Cardiac fibroblast (primary cell): ENCODE measurements at places on chromosomes 12 and 14.
A peak's percentile ranks its signal among the peaks of the same experiment; 100 is the strongest.

DNA sequence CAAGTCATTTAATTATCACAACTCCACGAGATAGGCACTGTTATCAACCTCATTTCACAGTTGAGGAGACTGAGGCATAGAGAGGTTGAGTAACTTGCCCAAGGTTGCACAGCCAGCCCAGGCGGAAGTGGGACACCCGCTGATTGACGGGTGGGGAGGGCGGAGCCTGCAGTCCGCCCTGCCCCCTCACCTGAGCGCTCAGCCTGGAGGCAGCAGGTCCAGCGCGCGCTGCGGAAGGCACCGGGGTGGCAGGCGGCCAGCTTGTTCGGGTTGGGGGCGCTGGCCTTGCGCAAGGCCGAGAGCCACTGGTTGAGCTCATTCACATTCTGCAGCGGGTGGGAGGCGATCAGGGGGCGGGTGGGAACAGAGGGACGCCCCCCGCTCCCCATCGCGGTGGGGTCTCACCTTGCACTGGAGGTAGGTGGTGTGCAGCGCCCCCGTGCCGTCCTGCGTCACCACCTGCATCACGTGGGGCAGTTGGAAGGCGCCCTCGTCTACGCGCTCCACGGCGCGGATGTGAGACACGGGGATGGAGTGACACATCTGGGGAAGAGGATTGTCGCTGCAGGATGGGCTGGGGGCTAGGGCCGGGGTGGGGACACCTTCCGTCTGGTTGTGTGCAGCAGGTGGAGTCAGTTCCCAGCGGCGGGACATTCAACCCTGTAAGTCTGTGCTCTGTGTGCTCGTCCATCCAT lies 31.7 kb downstream of the RASAL1 start:
- no peak for DNase-seq

DNA sequence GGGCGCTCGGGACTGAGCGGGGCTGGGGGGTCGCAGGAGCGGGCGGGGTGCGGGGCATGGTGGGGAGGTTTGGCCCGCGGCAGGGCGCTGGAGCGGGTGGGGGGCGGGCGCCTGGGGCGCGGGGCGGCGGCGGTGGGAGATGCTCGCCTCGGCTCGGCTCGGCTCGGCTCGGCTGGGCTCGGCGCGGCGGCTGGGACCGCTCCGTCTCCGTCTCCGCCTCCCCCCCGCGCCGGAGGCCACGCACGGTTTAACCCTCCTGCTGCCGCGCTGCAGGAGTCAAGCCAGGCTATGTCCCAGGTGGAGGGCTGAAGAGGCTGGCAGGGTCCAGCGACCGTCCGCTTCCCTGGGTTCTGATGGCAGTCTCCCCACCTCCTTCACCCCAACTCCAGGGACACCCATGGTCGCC lies at the start of gene PIANP:
Gene PIANP, minus strand, starts transcription at position 170 of the 406 bp plus-strand sequence. CDS start 2,754 bp downstream, outside the sequence.
- peak; percentile 24 for DNase-seq

DNA sequence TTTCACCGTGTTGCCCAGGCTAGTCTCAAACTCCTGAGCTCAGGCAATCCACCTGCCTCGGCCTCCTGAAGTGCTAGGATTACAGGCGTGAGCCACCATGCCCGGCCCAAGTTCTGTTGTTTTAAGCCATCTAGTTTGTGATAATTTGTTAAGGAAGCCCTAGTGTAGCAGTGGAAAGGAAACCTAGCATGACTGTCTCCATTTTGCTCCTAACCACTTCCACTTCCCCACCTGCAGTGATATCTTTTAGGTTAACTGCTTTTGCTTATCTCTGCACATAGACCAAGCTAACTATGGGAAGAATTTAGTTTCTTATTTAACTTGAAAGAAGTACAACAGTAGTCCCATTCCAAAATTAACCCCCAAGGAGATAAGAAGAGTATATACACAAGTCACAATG lies 109.5 kb upstream of the NAP1L1 start:
- no peak for DNase-seq

GRCh38 chr14:56587701-56588100 lies 8.1 kb downstream of the TMEM260 start:
- DNase-seq, result no peak

DNA sequence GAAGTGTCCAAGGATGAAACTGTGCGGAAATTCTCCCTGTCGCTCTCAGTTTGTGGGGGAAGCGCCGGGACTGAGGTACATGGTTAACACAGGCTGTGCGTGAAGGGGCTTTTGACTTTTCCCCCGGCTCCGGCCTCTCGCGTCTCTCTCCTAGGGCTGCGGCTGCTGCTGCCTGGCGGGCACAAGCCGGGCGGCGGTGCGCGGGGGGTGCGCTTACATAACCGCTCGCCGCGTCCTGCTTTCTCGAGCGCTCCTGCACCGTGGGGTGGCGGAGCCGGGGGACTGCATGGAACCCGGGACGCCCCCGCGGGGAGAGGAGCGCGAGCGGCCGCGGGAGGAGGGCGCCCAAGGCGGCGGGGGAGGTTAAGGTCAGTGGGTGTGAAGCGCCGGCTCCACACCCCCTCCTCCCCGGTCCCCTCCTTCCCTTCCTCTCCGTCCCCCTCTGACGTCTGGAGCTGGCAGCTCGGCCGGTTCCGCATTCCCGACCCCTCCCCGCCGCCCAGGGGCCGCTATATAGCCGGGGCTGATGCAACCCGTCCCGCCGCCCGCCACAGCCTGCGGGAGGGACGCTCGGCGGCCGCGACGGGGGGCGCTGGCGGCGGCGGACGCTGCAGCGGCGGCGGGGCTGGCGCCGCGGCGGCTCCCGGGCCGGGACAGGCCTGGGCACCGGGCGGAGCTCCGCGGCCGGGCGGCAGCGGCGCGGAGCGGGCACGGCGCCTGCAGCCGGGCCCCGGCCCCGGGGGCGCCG lies at the start of gene JDP2:
Gene JDP2, plus strand, starts transcription at position 541 of the 748 bp plus-strand sequence. CDS start 9,899 bp downstream, outside the sequence.
- peak; percentile 91 for DNase-seq

- no peak for DNase-seq
These were observed 6.9 kb upstream of the CISTR start for GRCh38 chr12:53758730-53759103.

- no peak for DNase-seq
These were observed 6.7 kb downstream of the BBS10 start for GRCh38 chr12:76341436-76342030.

- no peak for DNase-seq
These were observed 171.7 kb upstream of the FLRT2 start for GRCh38 chr14:85358136-85358785.

- DNase-seq, result no peak
These were observed 901 bp downstream of the B3GNT4 start for GRCh38 chr12:122204167-122205052.

- DNase-seq, result no peak
These were observed 152.3 kb downstream of the ZNF664 start for GRCh38 chr12:124125203-124125871.

DNA sequence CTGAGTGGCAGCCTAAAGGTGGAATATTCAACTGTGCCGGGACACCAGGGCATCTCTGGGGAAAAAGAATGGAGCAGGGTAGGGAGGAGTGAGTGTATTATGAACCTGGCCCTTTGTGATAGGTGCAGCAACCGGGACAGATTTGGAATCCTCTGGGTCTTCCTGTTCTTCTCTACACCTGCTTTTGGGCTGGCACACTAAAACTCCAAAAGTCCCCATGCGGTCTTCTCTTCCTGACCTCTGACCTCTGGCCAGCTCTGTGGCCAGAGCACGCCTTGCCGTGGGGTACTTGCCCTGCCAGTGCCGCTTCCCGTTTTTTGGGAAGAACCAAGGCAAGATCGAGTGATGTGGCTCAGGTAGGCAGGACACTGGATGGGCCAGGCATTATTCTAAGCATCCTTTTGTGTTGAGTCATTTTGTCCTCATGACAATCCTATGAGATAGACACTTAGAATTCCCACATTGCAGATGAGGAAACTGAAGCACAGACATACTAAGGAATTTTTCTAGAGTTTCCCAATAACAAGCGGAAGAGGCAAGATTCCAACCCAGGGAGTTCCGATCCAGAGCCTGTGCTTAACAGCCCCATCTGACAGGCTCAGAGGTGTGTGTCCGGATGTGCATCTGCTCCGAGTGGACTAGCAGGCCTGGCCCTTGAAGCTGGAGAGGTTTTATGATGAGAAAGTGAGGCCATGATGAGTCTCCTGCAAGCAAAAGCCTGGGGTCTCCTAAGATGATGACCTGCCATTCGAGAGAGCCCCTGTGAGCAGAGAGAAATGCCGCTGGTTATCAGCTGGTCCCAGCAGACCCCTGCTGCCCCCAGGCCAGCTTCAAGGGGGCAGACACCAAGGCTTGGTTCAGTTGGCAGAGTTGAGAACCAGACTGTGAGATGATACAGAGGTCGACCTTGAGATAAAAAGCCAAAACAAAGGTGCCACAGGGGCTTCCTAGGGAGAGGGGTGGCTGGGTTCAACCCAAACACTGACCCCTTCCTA lies 67.9 kb upstream of the ESRRB start:
- DNase-seq, result no peak

GRCh38 chr14:25522116-25522515 lies 472.2 kb upstream of the STXBP6 start:
- DNase-seq, result no peak

GRCh38 chr12:109594556-109595317 lies 21.1 kb downstream of the MVK start:
- DNase-seq, result no peak

- DNase-seq, result no peak
These were observed 30.6 kb upstream of the SLC6A13 start for GRCh38 chr12:293199-293598.

DNA sequence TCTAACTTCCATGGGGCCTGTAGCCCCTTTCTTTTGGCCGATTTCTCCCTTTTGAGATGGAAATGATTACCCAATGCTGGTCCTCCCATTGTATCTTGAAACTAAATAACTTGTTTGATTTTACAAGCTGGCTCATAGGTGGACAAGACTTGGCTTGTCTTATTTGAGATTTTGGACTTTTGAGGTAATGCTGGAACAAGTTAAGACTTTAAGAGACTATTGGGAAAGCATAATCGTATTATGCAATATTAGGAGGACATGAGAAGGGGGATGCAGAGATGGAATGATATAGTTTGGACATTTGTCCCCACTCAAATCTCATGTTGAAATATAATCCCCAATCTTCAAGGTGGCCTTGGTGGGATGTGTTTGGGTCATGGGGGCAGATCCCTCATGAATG lies 49.2 kb upstream of the LYZ start:
- no peak for DNase-seq

- DNase-seq, result peak; percentile 45
These were observed 650 bp downstream of the LLPH start for GRCh38 chr12:66129934-66130266.

DNA sequence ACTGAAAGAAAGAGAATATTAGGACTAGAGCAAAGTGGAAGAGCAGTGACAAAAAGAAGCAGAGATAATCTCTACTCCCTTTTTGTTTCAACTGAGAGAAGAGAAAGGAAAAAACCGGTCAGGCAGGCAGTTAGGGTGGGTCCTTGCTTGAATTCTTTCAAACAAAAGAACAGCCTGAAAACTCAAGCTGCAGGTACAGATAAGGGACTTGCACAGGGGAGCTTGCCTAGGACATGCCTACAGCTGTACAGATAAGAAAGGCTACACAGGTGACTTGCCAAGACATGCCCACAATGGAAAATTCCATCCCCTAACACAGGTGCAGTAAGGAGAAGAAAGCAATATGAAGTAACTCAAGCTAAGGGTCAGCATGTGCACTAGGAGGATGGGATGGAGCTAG lies 532.2 kb upstream of the MIS18BP1 start:
- no peak for DNase-seq

GRCh38 chr14:79483477-79484388 lies 727.6 kb downstream of the DIO2 start:
- peak; percentile 56 for DNase-seq

- DNase-seq, result no peak
These were observed 20.1 kb upstream of the PLEK2 start for GRCh38 chr14:67432050-67432564.

GRCh38 chr14:102838501-102838900 lies 61.3 kb downstream of the TRAF3 start:
- no peak for DNase-seq

DNA sequence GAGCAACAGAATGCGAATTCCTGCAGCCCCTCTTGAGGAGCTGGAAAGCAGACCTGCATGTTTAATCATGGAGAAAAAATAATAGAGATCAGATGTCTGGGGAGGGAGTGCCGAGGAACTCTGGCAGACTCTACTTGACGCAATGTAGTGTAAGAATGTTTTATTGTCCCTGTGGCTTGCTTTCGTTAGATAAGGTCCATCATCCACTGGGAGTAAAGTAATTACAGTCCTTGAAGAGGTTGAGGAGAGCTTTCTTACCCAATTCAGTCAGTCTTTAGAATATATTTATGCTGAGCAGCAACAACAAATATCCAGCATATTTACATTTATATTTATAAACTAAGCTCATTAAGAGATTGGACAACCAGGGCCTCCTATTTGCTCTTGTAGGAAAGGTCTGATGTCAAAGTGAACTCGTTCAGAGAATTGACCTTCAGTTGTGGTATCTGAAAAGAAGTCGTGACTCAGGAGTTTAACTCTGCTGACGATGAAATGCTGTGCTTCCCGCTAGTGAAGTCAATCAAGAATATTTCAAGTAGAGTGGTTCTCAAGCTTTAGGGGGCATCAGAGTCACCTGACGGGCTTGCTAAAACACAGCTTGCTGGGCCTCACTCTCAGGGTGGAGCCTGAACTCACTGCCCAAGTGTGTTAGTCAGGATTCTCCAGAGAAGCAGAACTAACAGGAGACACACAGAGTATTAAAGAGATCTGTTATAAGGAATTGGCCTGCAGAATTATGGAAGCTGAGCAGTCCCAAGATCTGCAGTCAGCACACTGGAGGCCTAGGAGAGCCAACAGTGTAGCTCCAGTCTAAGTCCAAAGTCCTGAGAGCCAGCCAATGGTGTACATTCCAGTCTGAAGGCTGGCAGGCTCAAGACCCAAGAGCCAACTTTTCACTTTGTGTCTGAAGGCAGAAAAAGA lies 139.3 kb upstream of the LMNTD1 start:
- DNase-seq, result peak; percentile 83

DNA sequence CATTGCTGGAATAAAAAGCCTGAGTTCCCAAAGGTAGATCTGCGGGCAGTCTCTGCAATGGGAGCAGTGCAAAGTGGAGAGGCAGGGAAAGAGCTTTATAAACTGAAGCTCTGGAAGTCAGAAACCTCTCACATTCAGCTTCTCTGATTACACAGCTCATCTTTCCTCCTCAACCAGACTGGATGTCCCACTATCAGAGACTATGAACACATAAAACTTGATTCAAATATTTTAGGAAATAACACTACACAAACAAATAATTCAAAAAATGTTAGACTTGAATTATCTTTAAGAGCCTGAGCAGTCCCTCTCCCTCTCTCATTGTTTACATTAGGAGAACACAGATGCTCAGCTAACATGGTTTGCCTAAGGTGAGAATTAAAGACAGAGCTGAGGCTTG lies 72.9 kb downstream of the DENND5B start:
- no peak for DNase-seq

DNA sequence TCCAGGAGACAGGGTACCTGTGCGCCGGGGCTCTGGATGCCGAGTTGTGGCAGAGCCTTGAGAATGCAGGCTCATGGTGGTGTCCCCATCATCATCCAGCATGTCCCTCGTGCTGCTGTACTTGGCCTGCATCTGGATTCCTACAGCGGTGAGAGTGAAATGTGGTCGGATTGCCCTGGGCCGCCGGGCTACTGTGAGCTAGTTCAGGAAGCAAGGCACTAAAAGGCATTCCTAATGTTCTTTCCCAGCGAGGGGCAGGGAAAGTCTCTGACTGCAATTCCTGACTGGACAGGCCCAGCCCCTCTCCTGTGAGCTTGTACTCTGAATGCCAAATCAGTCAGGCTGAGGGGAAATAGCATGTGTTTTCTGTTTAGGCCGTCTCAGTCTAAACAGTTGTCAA lies at the start of gene CLEC1A:
Gene CLEC1A, minus strand, starts transcription at position 195 of the 400 bp plus-strand sequence. Its CDS starts 63 bp downstream, at position 132.
- no peak for DNase-seq
